ENCODE measurements at places on chromosomes 12 and 14. TPM values are rescaled to one million over a fixed set of nuclear protein-coding genes. Genes with fewer than 3 reads are reported as not detected.

- H3K27ac ChIP-seq, result no peak overlapping the region
- no peak for DNase-seq
- no peak overlapping the region for H3K4me3 ChIP-seq
Observed at GRCh38 chr14:83867566-83868225, 1662.2 kb upstream of the FLRT2 start.

DNA sequence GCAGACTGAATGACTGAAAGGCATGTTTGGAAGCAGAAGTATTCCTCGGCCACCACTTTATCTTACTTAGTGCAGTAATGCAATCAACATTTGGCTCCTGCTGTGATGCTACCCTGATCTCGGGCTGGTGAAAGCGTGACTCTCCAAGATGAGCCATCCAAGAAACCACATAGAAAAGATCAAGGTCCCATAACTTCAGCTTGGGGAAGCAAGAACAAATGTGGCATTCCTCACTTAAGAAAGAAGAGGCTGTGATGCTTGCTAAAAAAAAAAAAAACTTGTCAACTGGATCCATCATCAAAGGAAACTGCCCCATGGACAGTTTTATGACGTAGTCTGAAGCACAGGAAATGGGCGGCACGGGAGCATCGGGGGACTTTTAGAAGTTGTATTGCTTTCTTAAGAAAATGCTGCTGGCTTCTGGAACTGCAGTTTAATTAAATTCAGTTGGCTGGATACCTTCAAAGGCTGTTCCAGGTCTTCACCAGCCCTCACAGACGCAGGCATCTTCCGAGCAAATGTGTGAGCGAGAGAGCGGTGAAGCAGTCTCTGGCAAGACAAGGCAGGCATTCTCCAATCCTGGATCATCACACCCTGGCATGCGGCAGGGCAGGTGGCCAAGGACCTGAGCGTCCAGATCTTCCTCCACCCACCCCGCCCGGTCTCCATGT lies 38.2 kb upstream of the MAP1LC3B2 start:
- no peak overlapping the region for H3K4me3 ChIP-seq
- no peaks in the 10 kb centered on the region for H3K36me3 ChIP-seq
- H3K27me3 ChIP-seq, result no peaks in the 10 kb centered on the region
- no peak for DNase-seq

DNA sequence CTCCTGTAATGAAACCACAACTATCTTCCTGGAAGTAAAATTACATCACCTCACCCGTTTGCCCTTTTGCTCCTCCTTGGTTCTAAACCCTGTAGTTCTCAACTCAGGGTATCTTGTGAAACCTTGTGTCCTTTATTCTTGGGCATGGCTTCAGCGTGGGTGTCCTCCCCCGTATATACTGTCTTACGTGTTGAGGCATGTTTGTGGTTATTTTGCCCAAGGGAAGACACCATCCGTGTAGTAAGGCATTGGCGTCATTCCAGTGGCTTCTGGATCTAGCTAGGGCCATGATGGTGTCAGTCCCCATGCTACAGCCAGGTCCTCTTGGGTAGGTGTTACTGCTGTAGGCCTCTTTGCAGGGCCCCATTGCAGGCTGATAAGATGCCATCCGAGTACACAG lies 115.4 kb downstream of the ZFP36L1 start:
- peak overlapping the region; percentile 52 for H3K27ac ChIP-seq
- no peaks in the 10 kb centered on the region for H3K36me3 ChIP-seq
- H3K4me3 ChIP-seq, result no peak overlapping the region
- H3K27me3 ChIP-seq, result no peaks in the 10 kb centered on the region
- no peak for DNase-seq
- peaks cover 63% of the 10 kb centered on the region for H3K4me1 ChIP-seq

EXOC3L4 gene
- total RNA-seq, result 8.6 TPM

NID2 gene
- total RNA-seq, result 20.1 TPM

DNA sequence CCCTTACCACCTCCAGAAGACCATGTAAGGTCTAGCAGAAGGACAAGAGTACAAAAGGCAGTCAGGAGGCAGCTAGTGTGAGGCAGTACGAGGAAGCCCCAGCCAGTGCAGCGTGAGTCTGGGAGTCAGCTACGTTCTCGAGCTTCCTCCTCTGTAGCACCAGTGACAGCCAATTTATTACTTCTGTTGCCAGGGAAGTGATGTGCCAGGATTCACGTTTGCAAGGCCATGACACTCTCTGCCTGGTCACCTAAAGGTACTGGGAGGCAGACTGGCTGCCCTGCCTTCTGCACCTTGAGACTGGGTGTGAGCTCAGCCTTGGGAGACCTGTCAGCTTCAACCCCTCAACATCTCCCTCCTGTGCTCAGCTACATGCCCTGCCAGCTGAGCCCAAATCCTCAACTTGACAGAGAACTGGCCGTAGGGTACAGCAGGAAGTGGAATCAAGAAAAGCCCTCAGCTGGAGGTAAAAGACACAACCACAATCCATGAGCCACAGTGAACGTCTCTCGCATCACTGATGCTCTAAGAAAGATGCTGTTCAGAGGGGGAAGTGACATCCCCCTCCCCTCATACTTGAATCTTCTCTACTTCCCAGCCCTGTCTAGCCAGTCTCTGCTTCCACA lies 182.5 kb upstream of the RGS6 start:
- DNase-seq, result no peak
- H3K36me3 ChIP-seq, result no peaks in the 10 kb centered on the region
- H3K4me3 ChIP-seq, result no peak overlapping the region
- H3K27me3 ChIP-seq, result no peaks in the 10 kb centered on the region

TPPP2 gene
- not detected for total RNA-seq

Measured in vagina (tissue), 2 donors.